T-helper 17 cell (primary cell): ENCODE measurements at places on chromosomes 4 and X.

GRCh38 chr4:40165916-40166315 lies 30.9 kb upstream of the RHOH start:
- DNase-seq: no peak

DNA sequence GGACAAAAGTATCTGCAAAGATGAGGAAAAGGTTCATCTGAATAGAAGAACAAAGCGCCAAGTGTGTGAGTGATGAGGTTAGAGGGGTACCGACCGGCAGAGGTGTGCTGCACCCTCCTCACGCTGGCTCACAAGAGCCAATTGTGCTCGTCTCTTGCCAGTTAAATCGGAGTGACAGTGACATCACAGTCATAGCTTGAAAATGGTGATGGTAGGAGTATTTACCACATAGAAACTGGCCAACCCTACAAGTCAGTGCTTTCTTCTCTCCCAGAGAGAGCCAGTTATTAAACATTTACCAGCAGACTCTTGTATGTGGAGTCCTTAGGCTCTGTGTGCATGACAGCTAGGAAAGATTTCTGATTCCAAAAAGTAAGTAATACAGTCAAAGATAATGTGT lies 32.4 kb downstream of the CLDN22 start:
- DNase-seq: no peak

DNA sequence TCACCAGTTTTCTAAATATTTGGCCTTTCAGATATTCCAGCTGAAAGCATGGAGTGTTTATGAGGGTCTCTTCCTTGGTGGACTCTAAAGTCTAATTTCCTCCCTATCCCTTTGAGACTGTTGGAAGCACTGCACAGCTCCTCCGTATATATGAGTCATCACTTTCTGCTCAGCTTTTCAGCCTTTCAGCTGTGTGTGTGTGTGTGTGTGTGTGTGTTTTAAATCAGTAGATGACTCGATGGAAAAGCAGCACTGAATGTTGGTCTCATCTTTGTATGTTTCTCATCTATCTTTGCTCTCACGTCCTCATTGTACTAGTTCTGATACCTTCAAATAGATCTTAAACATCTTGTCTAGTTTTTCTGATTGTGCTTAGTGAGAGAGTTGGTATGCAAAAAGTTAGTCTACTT lies 81.6 kb downstream of the ZFX start:
- DNase-seq: no peak

DNA sequence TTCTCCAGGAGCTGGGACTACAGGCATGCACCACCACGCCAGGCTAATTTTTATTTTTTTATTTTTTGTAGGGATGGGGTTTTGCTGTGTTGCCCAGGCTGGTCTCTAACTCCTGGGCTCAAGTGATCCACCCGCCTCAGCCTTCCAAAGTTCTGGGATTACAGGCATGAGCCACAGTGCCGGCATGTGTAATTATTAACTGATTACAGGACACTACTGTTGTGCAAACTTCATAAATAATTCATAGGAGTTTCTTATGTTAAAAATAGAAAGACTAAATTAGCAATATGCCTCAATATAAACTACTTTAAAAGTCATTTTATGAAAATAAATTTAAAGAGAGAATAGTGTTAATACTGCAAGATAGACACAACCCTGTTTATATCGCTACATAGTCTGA lies 221.9 kb downstream of the SNCA start:
- DNase-seq: no peak

DNA sequence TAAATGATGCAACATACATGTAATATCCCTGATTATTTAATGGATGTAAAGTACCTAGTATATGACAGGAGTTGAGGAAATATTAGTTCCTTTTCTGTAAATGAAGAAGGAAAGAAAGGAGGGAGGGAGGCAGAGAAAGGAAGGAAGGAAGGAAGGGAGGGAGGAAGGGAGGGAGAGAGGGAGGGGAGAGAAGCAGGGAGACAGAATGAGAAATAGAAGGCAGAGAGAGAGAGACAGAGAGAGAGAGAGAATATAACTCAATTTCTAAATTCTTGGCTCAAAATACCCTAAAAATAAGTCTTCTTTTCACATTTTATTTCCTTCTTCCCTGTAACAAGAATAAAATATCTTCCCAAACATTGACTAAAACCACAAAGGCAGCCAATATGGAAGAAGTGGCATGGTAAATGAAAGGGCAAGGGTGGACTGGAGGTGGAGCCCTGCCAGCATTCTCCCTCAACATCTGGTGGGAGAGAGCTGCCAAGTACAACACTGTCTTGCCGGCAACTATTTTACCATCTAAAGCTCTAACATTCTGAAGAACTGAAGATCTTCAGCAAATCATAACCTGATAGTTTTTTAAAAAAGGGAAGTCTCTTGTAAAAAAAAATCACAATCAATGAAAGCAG lies 245.1 kb downstream of the PPP3CA start:
- DNase-seq: no peak

- DNase-seq: no peak
Measured at GRCh38 chr4:119124352-119124751, 11.3 kb upstream of the MYOZ2 start.

DNA sequence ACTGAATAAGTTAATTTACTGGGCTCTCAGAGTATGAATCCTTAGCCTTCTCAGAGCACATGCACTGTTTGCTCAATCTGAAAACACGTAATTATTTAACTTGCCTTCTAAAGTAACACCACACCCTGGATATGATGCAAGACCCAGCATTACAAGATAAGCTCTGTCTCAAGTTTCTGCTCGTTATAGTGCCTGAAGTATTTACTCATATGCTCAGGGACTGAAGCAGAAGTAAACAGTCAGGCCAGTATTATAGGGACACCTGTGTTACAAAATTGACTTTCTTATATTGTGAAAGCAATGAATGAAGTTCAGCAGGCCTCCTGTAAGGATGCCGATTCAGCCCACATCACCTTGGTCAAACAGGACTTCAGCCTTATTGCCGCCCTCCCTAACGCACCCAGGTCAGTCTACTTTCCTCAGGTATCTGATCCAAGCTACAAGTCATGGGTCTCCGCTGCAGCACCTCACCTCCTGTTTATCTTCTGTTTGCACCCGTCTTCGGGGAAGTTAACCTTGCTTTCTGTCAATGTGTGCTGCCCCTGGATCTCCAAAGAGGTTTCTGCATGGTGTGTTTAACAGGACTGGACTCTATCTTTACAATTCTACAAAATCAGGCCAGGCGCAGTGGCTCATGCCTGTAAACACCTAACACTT lies 42.8 kb upstream of the KLF3 start:
- DNase-seq: no peak

GRCh38 chr4:7823416-7823824 lies 116.2 kb downstream of the AFAP1 start:
- no peak for DNase-seq

GRCh38 chr4:11475871-11476270 lies 47.2 kb upstream of the HS3ST1 start:
- DNase-seq: no peak

GRCh38 chrX:81082649-81083048 lies 119.1 kb downstream of the HMGN5 start:
- DNase-seq: no peak

DNA sequence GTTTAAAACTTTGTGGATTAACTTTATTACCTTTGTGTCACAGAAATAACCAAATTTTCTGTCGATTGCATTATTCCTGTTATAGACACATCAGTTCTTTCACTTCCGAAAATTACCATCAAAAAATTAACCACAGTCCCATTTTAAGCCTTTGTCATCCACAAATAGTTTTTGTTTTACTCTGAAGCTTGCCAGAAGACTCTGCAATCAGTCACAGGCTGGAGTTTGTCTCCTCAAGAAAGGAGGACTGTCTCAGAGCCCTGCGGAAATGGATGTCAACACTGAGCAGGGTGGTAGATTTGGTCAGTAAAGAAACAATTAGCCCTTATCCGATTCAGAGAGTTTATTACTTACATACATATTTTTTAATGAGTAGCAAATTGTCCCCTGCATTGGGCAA lies 20.1 kb upstream of the TCEAL4 start:
- no peak for DNase-seq

- DNase-seq: no peak
Measured at GRCh38 chrX:5979338-5979737, 249.3 kb downstream of the NLGN4X start.

GRCh38 chr4:38815885-38816782 lies 11.5 kb upstream of the TLR1 start:
- no peak for DNase-seq

- no peak for DNase-seq
Measured at GRCh38 chr4:159010563-159011260, 92.2 kb upstream of the RAPGEF2 start.

DNA sequence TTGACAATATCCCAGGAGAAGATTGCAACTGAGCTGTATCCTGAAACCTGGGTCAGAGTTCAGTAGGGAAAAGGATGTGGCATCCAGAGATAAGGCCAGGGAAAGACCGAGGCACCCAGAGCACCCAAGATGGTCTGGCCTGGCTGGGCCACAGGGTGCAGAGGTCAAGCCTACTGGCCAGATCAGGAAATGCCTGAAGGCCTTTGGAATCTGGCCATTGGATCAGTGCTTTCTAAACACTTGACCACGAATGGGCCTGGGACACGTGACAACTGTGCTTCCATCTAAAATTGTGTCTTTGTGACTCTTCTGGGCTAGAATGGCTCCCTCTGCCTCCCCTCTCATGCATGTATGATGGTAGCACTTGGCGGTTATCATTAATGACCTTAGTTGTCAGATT lies 316.9 kb downstream of the EVC2 start:
- DNase-seq: no peak

DNA sequence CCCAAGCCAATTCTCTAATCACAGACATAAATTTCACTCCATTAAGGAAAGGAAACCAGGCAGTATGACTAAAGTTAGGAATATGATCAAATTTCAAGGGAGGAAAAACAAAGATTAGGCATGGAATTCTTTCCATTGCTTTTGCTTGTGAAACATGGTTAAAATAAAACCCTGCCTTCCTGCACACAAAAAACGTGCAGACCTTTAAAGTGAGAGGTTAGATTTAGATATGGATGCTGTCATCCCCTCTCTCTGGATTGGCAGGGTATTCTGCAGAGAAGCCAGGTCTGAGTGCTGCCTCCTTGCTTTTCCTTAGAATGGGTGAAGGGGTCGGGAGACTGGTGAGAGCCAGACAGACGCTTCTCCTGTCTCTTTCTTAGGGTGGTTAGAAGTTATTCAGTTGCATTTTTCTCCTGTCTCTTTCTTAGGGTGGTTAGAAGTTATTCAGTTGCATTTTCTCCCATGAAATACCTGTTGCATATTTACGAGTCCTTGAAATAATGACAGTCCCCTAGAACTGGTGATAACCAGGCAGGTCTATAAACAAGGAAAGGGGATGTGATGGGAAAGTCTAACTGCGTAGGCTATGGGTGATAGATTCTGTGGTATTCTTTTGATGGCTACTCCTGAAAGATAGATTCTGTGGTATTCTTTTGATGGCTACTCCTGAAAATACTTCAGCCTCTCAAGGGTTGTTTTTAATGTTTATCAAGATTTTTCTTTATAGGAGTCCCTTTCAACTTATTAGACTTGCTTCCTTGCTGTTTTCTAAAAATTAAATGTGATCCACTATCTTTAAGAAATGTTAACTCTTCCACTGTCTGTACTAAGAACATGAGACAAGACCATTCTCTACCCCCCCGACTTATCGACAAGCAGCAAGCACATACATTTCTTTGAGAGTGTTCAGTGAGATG lies 163.6 kb downstream of the SPRY1 start:
- DNase-seq: no peak

GRCh38 chr4:75869100-75869499 lies 33.2 kb downstream of the PPEF2 start:
- no peak for DNase-seq

GRCh38 chr4:38268837-38269236 lies 308.6 kb downstream of the PTTG2 start:
- no peak for DNase-seq

DNA sequence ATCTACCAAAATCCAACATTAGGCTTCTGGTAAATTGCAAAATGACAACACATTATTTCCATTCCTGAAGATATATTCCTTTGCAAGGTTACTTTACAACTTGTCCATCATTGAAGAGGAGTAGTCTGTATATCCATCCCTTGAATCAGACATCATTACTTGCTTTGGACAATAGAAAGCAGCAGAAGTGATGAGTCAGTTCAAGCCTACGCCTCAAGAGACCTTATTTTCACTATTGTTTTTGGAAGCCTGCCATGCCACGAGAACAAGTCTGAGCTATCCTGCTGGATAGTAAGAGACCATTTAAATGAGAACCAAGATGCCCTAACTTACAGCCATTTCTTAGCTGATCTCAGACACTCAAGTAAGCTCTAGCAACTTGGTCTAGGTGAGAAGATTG lies 246.0 kb upstream of the HHIP start:
- no peak for DNase-seq

GRCh38 chr4:115158296-115158695 lies 44.9 kb upstream of the NDST4 start:
- no peak for DNase-seq

DNA sequence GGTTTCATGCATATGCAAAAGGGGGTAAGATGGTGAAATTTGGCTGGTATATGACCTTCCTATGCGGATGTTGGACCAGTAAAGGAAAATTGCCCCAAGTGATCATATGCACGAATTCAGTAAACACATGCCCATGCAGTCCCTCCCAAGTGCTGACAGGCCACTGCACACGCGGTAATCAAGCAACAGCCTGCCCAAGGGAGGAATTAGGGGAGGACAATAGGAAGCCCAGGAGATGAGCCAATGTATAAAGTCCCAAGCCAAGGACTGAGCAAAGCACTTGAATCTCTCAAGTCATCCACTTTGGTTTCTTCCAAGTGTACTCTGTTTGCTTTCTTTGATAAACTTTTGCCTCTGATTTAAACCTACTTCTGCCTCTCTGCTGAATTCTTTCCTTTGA lies 21.1 kb downstream of the MAGEB16 start:
- no peak for DNase-seq

- no peak for DNase-seq
Measured at GRCh38 chr4:104966349-104967033, 180.2 kb upstream of the TET2 start.

- DNase-seq: no peak
Measured at GRCh38 chrX:78140206-78140605, 756 bp upstream of the TAF9B start.

- no peak for DNase-seq
Measured at GRCh38 chr4:88106205-88106604, 52.2 kb downstream of the ABCG2 start.

DNA sequence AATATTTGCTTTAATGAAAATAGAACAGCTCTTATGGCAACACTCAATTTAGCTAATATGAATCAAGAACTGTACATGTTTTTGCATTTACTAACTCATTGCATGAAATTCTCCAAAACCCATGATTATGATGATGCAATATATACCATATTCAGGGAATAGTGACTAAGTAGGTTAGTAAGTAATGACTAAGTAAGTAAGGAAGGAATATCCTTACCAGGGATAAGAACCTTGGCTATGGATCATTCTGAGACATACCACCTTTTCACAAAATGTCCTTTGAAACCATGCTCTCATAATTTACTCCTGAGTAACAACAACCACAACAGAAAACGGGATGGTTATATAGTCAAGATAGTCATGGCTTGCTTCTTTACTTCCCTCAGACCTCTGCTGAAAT lies 1513.0 kb downstream of the STIM2 start:
- DNase-seq: no peak
